ENCODE measurements at places on chromosomes 2 and 18.

DNA sequence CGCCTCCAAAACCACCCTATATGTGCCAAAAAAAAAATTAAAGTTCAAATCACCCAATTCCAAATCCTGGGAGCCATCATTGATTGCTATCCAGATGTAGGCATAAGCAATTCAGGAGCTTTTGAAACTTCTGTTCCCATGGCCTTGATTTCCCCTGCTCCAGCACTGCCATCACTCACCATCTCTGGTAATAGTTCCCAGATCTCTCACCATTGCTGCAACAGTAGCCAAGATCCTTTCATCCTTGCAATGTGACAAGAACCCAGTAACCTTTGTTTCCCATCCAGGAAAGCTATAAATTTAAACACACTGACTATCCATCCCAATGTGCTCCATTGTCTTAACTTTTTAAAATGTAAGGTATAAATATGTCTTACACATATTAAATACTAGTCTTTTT lies 155.4 kb downstream of the PDE11A start:
- no peak for DNase-seq

DNA sequence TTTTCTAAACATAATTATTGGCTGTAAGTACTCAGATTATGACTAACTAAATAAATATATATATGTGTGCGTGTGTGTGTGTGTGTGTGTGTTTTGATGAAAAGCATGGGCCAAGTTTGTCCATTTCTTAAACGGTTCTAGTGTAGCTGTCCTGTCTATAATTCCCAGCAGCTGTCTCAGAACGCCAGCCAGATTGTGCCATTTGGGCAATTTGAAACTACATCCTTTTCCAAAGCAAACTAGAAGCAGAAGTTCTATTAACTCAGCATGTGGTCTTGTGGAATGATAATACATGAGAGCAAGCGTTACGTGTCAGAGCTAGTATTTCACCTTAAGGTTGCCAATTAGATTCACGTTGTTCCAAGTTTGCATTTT lies 1.7 kb downstream of the ARHGAP28 start:
- no peak for DNase-seq

DNA sequence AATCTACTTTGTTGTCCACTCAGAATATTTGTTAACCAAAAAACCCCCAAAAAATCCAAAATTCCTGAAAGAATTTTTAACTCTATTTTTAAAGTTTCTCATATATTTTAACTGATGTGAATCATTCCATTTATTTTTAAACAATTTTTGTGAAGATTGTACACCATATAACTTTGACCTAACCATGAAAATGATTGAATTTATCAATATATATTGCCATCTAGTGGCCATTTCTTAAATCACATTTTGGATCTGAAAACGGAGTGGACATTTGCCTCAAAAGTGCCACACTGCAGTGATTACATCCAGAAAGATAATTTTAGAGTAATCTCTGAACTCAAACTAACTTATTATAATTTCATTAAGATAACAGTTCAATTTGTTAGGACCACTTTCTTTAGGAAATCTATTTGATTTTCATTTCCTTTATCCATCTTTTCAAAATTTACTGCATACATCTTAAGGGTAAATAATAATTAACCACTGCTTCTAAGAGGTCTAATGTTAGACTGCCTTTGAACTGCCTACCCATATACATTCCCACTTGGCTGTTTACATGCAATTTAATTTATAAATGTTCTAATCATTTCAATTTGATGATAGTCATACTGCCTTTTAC lies 71.1 kb downstream of the DSC3 start:
- DNase-seq, result no peak

GRCh38 chr2:186129767-186130581 lies 356.1 kb upstream of the ZC3H15 start:
- DNase-seq, result no peak

- DNase-seq, result no peak
Measured at GRCh38 chr2:111100765-111101162, 19.9 kb upstream of the BCL2L11 start.

GRCh38 chr18:77134611-77135010 lies 2.0 kb upstream of the MBP start:
- no peak for DNase-seq

- no peak for DNase-seq
Measured at GRCh38 chr2:51213826-51214225, 181.9 kb upstream of the NRXN1 start.

- DNase-seq, result no peak
Measured at GRCh38 chr2:49261781-49262180, 107.5 kb upstream of the FSHR start.

DNA sequence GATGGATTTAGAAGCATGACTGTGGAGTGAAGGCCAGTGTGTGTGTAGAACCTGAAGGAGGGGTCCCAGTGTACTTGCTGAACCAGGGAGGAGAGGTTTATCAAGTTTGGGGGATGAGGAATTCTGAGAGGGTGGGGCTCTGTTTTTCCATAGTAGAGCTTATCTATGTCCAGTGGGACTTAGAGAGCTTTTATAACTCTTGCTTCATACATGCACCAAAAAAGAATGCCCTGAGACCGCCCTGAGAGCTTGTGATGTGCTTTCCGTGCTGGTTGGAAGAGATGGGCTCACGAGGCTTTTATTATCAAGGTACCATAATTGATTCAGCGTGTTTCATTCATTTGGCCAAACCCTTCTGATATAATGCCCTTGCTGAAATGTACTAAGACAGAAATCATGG lies 100.2 kb downstream of the MTCL1 start:
- DNase-seq, result no peak

- no peak for DNase-seq
Measured at GRCh38 chr2:88236666-88237065, 66.5 kb downstream of the THNSL2 start.

DNA sequence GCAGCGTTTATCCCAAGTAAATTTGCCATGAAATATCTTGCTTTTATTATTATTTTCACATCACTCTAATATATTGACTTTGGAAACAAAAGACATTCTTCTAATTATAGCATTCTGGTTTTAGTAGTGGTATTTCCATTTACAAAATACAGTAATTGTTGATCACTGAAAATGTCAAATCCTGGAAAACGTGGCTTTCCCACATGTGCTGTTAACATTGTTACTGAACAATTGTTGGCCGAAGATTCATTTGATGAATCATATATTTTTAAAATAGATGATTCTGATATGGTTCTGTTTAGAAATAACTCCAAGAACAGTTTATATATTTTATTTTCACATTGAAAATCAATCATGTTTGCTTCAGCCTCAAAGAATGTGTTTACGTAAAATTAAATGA lies 32.9 kb downstream of the SP140 start:
- no peak for DNase-seq

DNA sequence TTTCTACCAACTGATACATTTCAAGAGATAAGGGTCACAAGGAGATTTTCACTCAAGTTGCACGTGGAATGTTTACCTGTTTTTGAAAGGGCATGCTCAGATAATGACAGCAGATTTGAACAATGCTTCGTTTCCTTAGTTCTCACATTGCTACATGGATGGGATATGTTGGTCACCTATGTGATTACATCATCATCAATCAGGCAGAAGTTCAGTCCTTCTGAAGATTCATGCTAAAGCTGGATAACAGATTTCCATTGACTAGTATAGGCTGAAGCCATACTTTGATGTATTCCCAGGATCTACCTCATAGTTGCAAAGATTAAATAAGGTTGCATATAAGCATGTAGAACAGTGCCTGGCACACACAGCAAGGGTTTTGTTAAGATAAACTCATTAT lies 19.7 kb downstream of the TCF7L1 start:
- DNase-seq, result no peak

DNA sequence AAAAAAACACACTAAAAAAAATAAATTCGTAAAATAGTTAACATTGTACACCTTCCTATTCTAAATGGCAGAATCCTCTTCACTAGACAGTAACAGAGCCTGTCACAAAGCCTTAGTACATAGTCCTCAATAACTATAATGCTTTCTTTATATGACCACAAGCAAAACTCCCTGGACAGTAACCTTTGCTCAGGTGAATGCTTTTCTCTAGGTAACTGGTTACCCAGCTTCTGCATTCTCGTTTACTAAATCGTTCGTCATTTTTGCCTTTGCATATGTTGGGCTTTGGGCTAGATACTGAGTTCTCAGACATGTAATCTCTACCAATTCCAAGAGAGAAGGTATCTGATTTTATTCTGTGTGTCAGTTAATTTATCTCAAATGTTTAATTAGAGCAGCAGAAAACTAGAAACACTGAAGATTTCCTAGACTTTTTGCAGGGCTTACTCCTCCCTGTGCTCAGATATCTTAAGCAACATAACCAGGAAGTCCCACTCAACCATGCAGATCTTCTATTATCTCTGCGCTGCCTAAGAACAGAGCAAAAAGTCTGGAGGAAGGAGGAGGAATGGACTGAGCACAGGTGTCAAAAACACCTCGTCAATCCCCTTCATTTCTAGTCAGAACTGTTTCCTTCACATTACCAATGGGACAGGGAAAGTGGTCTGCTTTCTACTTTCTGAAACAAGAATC lies 247.7 kb downstream of the SOCS6 start:
- DNase-seq, result no peak

GRCh38 chr2:172228177-172228808 lies 125.6 kb upstream of the DLX2 start:
- DNase-seq, result no peak

- no peak for DNase-seq
Measured at GRCh38 chr2:224594840-224595239, 9.7 kb upstream of the CUL3 start.

DNA sequence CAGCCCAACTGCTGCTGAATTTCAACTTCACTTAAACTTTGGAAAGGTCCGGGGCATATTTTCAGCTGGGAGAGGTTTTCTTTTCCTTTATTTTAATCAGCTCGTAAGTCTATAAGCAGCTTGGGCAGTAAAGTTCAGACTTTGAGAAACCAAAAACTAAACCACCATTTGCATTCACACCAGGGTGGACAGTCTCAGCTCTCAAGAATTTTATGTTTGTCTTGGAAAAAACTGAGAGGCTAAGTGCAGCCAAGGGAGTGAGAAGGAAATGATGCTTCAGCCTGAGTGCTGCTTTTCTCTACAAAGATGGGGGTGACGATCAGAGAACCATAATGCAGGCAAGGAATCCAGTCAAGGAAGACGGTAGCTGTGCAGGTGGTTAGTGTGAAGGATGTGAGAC lies 30.2 kb downstream of the MCFD2 start:
- no peak for DNase-seq

- no peak for DNase-seq
Measured at GRCh38 chr2:66748939-66749338, 314.0 kb downstream of the MEIS1 start.

DNA sequence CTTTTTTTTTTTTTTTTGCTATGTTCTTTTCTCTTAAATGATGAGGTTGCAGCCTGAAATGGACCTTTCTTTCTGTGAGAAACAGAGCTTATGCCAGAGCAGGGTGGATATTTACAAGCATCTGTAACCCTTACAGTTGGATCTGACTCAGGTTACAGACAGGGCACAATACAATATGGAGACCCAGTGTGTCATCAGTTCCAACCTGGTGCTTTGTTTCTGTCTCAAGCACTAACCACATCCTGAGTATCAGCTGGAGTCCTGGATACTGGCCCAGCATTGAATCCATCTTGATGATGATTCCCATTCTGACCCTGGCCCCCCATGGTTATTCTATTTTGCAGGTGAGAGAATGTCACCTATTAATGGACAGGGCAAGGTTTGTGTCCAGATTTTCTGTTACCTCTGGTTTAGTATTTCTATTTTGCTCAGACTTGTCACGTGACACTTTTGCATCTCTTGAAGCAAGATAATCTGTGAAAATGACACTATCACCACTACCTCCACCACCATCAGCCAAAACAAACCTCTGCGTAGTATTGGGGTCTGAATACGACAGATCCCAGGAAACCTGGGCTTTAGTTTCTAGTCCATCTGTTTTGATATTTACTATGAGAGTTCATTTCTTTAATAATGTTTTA lies 174.0 kb downstream of the CCDC85A start:
- DNase-seq, result no peak

DNA sequence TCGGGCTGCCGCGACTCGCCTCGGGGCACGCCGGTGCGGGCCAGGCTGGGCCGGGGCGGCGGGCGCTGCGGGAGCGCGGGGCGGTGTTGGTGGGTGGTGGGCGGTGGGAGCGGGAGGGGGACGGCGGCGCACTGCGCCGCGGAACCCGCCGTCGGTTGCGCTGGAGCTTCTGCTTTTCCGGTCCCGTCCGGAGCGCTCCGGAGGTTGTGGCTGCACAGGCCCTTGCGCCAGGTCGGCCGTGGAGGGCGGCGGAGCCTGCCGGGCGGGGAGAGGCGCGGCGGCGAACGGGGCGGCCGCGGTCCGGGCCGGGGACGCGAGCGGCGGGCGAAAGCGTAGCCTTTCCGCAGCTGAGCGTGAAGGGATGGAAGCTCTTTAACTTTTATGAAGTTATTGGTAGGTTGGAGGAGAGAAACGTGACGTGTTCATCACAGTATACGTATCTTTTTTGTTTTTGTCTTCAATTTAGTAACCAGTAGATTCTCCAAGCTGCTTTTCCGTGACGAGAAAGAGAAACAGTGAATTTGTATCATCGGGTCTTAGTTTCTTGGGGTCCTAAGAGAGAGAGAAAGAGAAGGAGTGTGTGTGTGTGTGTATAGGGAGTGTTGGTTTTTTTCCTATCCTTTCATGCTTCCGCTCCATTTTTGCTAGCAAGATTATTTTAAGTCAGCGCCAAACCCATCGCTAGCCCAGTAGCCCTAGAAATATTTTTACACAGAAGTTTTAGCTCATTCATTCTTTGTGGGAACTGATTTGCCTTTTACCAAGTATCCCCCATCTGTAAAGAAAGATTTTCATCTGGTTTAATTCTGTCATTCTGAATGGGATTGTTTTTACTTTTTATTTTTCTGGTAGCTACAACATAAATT lies 535 bp downstream of the ATG4B start:
- no peak for DNase-seq

DNA sequence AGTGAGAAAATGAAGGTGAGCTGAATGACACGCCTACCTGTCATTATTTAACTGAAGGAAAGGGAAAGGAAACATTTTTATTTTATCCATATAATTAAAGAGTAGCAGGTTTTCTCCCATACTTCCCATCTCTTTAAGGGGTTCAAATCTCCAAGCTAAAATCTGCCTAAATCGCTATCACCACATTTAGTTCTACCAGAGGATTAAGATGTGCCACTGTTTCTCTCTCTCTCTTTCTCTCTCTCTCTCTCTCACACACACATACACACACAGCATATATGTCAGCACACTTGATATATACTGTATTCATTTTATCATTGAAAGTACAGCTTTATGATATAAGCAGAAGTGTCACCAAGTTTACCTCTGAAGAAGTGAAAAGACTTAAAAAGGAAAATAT lies 3.1 kb downstream of the WIPF1 start:
- no peak for DNase-seq
